Pancreas (tissue), 10 donors: ENCODE measurements at places on chromosomes 3 and 15.

DNA sequence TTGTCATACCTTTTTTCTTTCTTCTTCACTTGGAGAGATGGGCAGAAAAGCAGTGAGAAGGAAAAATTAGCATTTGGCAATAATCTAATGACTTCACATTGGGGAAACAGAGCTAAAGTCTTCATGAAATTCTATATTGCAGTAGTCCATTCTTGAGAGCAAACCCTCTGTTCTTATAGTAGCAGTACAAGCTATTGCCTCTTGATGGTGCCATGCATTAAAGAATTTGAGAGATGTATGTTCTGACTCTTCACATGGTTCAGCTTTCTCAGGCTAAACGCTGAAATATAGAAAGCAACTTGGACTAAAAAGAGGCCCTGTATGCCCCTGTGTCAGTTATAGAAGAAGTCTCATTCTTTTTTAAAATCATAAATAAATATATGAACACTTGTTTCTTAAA is 36.0 kb downstream of the PHLDB2 start:
- DNase-seq, result no peak

DNA sequence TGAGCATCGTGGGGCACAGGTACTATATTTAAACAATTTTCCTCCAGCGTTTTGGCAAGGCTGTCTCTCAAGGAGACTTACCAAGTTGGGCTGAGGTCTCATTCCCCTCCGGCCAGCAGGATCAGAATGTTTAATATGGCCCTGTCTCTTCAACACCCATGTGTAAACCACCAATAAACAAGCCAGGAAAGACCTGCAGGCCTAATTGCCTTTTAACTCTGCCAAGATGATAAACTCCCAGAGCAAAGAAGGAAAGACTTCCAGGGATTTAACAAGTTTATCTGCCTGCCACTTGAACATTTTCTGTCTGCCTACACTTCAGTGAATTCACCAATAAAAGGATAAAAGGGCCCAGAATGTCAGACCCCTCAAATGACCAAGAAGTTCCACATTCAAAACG is 130.3 kb upstream of the WNT5A start:
- DNase-seq, result no peak

DNA sequence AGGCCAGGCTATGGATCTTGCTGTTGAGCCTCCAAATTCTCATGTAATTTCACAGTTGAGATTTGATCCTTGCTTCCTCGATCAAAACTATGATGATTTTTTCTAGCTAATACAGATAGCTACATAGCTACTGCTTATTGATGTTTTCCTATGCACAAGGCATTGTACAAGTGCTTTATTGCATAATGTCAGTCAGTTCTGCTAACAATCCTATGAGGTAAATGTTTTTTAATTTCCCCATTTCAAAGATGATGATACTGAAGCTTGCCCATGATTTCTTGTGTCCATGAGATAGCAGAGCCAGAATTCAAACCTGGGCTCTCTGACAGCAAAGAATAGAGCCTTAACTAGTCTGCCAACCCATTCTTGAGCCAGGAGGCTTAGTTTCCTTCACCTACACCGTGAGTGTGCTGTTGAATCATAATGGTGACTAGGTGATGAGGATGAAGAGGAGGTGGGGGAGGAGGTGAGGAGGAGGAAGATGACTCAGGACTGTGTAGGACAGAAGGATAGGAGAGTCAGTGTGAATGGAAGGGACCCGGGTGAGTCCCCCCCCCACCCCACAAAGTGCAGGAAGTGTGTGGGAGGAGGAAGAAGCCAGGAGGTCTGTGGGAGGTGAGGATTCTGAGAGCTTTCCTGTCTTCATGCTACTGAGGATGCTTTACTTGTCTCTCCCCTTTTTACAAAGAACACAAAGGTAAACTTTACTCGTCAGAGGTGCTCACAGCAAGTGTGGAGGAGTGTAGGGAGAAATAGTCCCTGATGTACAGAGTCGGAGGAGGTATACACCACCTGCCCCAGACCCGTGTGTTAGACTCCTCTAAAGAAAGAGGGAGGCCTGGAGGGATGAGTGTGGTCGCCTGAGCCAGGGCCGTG is 3.6 kb downstream of the TAGLN3 start:
- DNase-seq, result no peak

DNA sequence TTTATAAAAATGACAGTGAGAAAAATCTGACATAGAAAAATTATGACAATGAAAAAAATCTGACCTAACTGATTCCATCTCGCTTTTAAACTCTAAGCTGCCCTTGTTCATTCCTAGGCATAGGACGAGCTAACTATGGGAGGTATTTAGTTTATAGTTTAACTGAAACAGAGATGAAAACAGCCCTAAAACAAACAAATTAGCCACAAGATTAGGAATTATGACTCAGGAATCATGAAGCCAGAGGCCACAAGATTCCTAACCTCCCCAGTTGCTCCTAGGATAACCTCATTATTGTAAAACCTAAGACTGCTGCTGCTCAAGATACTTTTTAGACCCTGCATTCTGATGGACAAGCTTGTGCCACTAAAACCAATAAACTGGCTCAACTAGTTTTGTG is 122.7 kb upstream of the MNS1 start:
- no peak for DNase-seq
